ENCODE measurements at places on chromosomes 3 and 15. TPM values are rescaled to one million over a fixed set of nuclear protein-coding genes. Genes with fewer than 3 reads are reported as not detected.

DNA sequence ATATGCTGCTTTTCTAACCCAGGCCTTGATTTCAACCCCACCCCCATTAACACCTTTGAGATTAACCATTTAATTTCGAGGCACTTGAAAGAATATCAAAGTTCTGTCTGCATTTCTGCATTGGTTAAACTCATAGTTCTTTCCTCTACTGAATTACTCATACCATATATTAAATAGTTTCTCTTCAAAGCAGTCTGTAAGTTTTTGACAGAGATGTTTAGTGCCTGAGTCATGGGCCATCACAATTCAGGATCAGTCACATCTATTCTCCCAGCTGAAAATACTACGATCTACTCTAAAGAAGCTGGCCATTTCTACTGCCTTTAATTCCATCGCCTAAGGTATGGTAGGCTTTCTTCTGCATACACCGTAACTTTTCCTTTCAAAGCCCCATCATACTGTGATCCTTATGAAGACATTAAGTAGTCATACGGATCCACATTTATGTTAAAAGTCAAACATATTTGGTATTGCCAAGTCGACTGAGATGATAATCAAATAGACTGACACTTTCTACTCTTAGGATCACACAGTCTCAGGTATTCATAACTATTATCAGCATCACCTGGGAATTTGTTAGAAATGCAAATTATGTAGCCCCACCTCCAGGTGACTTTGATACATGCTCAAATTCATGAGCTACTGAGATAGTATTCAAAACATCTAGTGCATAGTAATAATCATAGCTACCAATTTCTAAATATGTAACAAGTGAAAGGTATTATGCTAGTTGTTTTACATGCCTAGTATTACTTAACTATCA is 489.4 kb upstream of the IL12A start:
- no peaks in the 10 kb centered on the region for H3K4me1 ChIP-seq
- H3K27me3 ChIP-seq = no peaks in the 10 kb centered on the region
- no peaks in the 10 kb centered on the region for H3K36me3 ChIP-seq
- H3K27ac ChIP-seq = no peak overlapping the region
- H3K4me3 ChIP-seq = no peak overlapping the region

DNA sequence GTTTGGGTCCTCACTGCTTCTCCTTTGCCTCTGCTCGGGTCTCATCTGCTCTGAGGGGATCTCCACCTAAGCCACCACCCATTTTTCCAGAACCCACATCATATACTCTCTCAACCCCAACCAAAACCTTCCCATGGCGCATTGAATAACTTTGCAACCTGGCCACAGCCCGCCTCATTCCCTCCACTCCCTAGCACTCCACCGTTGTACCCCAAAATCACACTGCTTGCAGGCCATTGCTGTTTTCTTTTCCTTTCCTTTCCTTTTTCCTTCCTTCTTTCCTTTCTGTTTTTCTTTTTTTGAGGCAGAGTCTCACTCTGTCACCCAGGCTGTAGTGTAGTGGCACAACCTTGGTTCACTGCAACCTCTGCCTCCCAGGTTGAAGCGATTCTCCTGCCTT is 3.1 kb upstream of the VPS18 start:
- no peak overlapping the region for H3K4me3 ChIP-seq
- H3K4me1 ChIP-seq = no peaks in the 10 kb centered on the region
- H3K27ac ChIP-seq = no peak overlapping the region
- peaks cover 4% of the 10 kb centered on the region for H3K36me3 ChIP-seq
- no peaks in the 10 kb centered on the region for H3K27me3 ChIP-seq
- DNase-seq = no peak

ZNF662 gene
- not detected for total RNA-seq

OR4F15 gene
- total RNA-seq = not detected

- no peak overlapping the region for H3K4me3 ChIP-seq
- H3K36me3 ChIP-seq = no peaks in the 10 kb centered on the region
- H3K27ac ChIP-seq = no peak overlapping the region
- H3K4me1 ChIP-seq = peaks cover 2% of the 10 kb centered on the region
- no peaks in the 10 kb centered on the region for H3K27me3 ChIP-seq
Measured at GRCh38 chr3:108403686-108404345, 106.6 kb downstream of the MYH15 start.

GRCh38 chr3:51355891-51356578 is 29.1 kb upstream of the MANF start:
- H3K4me1 ChIP-seq = no peaks in the 10 kb centered on the region
- no peaks in the 10 kb centered on the region for H3K27me3 ChIP-seq
- H3K27ac ChIP-seq = no peak overlapping the region
- H3K4me3 ChIP-seq = no peak overlapping the region
- no peaks in the 10 kb centered on the region for H3K36me3 ChIP-seq

Data from H9 (cell line).